ENCODE measurements at places on chromosomes 4 and X. TPM values are rescaled to one million over a fixed set of nuclear protein-coding genes. Genes with fewer than 3 reads are reported as not detected.
A peak's percentile ranks its signal among the peaks of the same experiment; 100 is the strongest.

DNA sequence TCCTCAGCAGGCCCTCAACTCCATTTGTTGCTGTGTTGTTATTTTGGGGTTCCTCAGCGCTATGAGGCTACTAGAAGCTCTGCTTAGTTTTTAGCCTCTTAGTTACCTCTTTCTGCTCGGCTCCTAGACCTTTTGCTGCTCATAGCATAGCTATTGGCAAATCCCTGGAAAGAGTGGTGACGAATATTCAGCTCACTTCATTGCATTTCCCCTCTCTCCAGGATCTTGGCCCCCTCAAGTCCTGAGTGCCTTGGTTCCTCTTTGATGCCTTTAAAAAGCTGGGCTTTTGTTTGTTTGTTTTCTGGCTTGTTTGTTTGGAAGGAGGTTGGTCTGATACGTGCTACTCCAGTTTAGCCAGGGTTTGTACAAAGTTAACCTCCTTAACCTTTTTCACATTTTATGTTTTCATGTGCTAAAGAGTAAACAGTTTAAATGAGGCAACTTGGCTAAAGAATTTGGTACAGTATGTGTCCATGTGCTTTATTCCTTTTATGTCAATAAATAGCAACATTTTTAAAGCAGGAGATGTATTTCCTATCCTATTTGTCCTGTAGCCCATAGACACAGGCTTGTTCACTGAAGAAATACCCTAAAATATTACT is 31.5 kb downstream of the SMAD1 start:
- H3K27ac ChIP-seq = no peak overlapping the region
- DNase-seq = no peak
- 0 out of 2 replicates have a peak, but pooled peaks cover 2% of the 10 kb centered on the region for H3K27me3 ChIP-seq
- no peak overlapping the region for H3K4me3 ChIP-seq
- H3K4me1 ChIP-seq = no peaks in the 10 kb centered on the region
- no peaks in the 10 kb centered on the region for H3K36me3 ChIP-seq

DNA sequence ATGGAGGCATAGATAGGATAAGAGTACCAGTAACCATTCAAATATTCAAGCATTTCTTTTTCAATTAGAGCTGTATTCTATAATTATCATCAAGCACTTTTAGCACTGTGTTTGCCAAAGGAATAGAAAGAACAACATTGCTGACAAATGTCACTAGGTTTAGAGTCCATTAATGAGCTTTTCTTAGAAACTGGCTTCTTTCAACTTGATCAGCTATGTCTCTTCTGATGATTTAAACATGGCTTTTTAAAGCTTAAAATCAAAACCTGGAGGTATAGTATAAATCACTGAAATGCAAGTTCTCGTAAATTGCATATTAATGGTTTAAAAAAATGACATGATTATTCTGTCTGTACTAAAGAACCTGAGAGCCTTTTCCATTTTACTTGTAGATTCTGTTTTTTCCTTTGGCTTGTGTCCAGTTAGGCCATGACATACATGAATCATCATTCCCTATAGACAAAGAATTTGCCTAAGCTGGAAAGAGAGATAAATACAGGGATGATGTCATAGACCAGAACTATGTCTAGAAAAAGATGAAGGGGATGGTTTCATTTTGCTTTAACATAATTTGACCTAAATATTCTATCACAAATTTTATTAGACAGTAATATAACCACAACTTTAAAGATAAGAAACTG is 340.1 kb upstream of the CTSO start:
- no peak for DNase-seq
- H3K4me1 ChIP-seq = no peaks in the 10 kb centered on the region
- no peak overlapping the region for H3K27ac ChIP-seq
- H3K4me3 ChIP-seq = no peak overlapping the region

DNA sequence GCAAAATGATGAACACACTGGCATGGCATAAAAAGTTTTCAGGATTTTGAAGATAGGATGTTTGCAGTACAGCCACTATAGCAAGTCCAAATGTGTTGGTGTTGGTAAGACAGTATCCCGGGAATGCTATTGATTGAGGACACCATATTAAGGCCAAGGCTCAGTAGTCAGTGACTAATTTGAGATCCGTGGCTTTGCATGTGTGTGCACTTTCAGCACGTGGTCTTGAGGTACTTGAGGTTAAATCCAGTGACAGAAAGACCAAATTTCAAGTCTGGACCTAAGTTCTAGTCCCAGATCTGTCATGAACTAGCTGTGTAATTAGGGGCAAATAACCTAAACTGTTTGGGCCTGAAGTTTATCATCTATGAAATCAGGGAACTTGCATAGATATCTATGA is 76.5 kb upstream of the ETNPPL start:
- DNase-seq = no peak
- no peaks in the 10 kb centered on the region for H3K36me3 ChIP-seq
- no peak overlapping the region for H3K27ac ChIP-seq
- no peak overlapping the region for H3K4me3 ChIP-seq

DNA sequence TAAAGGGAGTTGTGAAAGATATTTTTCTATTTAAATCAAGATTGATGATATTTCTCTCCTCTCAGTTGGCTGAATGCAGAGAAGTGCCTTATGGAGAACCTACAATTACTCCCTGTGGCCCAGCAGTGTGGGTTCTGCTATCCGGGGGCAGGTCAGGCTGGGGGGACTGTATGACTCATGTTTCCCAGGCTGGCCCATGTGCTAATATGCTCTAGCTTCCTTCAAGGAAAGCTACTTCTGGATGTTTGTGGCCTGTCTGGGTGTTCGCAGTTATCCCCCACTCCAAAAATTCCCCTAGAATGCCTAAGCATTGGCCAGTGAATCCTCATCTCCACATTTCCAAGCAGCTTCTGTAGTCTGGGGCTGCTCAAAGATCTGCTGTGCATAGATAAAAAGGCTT is 58.9 kb upstream of the SPP1 start:
- no peaks in the 10 kb centered on the region for H3K36me3 ChIP-seq
- H3K4me1 ChIP-seq = no peaks in the 10 kb centered on the region
- no peak overlapping the region for H3K27ac ChIP-seq
- no peaks in the 10 kb centered on the region for H3K27me3 ChIP-seq
- H3K4me3 ChIP-seq = no peak overlapping the region

- H3K4me3 ChIP-seq = no peak overlapping the region
- no peaks in the 10 kb centered on the region for H3K4me1 ChIP-seq
- no peak overlapping the region for H3K27ac ChIP-seq
- no peaks in the 10 kb centered on the region for H3K27me3 ChIP-seq
Measured at GRCh38 chr4:164169591-164169990, 584.3 kb upstream of the SMIM31 start.

- peaks cover 62% of the 10 kb centered on the region for H3K4me1 ChIP-seq
- H3K27me3 ChIP-seq = no peaks in the 10 kb centered on the region
- peaks cover 3% of the 10 kb centered on the region for H3K36me3 ChIP-seq
- H3K4me3 ChIP-seq = peak overlapping the region; percentile 39
- peak; percentile 93 for DNase-seq
Measured at GRCh38 chrX:107710617-107711391, 64.8 kb downstream of the TSC22D3 start.

GRCh38 chr4:7879127-7879526 is 60.5 kb downstream of the AFAP1 start:
- H3K4me3 ChIP-seq = no peak overlapping the region
- H3K27me3 ChIP-seq = no peaks in the 10 kb centered on the region
- DNase-seq = no peak
- H3K4me1 ChIP-seq = no peaks in the 10 kb centered on the region

DNA sequence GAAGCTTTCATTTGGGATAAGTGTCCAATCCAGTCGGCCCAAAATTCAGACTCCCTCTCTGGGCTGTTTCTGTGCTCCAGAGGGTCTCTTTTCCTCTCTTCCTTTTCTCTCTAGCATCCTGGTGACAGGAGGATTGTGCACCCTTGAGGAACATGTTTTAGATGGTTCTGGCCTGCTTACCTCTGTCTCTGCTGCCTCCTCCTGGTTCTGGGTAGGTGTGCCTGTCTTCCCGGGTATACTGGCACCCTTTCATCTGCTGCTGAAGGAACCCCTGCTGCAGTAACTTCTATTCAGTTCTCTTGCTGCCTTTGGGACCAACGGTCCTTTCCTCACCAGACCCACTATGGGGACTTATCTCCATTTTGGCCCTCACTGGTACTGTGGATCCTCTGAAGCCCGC is 53.2 kb downstream of the HMGB2 start:
- DNase-seq = no peak
- no peaks in the 10 kb centered on the region for H3K4me1 ChIP-seq
- peaks cover 3% of the 10 kb centered on the region for H3K36me3 ChIP-seq
- no peaks in the 10 kb centered on the region for H3K27me3 ChIP-seq

MAGEB2 gene
- not detected for total RNA-seq

Measured in Karpas-422 (cell line).